ENCODE measurements at places on chromosomes 13 and 19.
A peak's percentile ranks its signal among the peaks of the same experiment; 100 is the strongest.

DNA sequence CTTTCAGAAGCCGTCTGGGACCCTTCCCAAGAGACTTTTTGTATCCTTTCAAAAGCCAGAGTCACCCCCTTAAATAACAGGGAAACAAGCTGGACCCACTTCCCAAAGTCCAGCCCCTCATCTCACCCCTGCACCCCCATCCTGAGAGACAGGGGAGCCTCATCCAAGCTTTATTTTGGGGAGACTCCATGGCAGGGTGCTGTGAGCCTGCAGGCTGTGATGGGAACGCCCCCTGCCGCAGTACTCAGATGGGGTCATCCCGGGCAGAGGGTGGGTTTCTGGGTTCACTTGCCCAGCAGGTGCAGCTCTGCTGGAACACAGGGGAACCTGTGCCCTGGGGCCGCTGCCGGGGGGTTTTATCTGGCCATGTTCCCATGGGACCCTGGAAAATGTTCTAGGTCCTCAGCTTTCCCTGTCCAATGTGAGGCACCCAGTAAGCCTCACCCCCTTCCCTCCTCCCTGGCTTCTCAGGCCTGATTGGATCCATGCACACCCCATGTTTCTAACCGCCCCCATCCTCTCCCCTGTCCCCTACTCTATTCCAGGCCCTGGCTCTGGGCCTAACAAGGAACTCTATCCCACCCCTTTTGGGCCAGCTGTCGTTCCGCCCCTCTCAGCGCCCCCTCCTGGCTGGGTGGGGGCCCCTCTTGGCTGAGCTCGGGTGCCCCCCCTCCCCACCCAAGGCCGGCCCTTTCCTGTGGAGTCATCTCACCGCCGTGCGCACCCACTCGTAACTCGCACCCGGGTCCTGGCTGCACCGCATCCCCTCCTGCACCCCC, 1.0 kb downstream of the HIF3A start:
- no peak for DNase-seq

DNA sequence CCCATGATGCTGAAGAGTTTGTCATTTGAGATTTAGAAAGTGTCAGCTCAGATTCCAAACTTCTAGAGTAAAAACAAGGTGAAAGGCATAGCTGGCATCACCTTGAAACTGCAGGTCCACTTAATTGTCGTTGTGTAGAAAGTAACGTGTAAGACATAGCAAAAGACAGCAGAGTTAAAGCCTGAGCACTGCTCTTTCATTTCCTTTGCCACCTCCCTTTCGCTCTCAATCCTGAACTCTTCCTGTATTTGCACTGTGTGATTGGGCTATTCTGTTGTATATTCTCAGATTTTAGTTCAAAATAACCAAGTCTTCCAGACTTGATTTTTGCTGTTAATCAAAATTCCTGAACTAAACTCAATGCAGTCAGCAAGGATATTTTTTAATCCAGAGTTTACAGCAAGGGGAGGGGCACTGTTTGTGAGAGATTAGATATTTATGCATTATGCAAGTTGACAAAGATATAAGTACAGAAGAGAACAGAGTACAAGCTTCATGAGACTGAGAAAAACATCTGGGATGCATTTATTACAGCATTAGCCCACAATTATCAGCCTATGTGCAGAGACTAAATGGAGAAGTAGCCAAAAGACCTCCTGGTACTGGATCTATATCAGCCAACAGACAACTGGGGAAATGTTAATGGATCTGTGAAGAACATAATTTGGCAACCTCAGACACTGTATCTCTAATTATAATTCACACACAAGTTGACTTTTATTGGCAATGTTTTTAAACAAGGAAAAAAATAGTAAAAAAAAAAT, 328.6 kb downstream of the SUCLA2 start:
- no peak for DNase-seq

DNA sequence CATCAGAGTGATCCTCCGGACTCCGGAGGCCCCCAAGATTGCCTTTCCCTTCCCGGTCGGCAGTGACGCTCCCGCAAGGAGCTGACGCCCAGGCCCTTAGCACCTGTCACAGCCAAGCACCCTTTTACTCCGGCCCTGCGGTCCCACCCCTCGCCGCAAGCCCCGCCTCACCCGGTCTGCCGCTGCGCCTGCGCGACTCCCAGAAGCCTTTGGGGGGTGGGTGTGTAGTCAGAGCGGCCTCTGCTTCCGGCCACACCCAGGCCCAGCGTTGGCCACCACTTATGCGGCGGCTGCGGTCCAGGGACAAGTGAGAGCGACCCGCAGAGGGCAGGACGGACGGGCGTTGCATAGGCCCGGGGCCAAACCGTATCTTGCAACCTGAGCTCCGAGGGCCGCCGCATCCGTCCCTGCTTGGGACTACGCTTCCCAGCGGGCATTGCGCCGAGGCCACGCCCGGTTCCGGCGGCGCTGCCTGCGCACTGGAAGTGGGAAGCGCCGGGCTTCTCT, 441 bp upstream of the ZFP28 start:
- DNase-seq: peak; percentile 78

- DNase-seq: no peak
Measured at GRCh38 chr13:41460074-41460465, 2.7 kb downstream of the RGCC start.

GRCh38 chr19:35038623-35039512, 2.7 kb upstream of the HPN start:
- no peak for DNase-seq

DNA sequence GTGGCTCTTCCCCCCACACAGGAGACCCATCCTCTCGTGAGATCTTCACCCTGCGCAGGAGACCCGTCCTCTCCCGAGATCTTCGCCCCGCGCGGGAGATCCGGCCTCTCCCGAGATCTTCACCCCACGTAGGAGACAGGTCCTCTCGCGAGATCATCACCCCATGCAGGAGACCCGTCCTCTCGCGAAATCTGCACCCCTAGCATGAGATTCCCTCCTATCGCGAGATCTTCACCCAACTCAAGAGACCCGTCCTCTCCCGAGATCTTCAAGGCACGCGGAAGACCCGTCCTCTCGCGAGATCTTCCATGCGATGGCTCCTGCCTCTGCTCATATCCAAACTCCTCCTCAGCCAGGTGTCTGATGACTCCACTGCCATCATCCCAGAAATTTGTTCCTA, 24.3 kb downstream of the LAIR2 start:
- DNase-seq: no peak

DNA sequence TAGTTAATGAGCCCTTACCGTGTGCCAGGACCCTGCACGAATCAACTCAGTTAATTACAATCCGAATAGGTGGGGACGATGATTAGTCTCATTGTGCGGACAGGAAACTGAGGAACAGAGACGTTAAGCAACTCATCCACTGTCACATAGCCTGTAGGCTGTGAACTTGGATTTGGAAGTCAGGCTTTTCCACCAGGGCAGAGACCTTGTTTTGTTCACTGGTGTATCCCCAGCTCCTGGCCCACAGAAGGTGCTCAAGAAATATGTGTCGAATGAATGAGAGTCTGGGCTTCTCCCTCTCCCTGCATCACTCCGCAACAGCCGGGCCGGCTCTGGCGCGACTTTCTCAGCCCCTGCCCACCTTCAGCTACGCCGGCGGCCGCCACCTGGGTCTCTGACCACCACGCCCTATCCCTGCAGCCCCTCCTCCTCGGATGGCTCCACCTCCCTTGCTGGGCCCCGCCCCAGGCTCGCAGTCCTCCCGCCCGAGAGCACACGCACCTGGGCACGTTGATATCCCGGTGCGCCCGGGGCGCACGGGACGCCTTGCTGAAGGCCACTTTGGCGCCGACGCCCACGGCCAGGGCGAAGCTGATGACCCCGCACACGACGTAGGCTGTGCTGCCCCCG, 1.3 kb downstream of the SHISA7 start:
- DNase-seq: no peak

DNA sequence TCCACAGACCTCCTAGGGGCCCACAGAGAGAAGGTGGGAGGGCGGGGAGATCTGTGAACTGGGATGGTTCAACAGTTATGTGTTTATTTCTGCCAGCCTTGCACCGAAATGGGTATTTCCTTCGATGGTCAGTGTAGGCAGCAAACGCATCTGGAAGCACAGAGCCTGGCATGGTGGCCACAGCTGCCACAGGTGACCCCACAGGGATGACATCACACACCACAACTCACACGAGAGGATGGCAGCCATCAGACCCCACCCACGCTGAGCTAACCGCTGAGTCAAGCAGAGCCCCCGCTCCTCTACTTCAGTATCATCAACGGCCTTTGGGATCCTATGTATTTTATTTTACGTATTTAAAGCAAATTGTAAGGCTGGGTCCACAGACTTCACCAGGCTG, 37.4 kb downstream of the NAXD start:
- DNase-seq: no peak

- peak; percentile 67 for DNase-seq
Measured at GRCh38 chr13:25901460-25902376, 150.1 kb downstream of the SHISA2 start.

DNA sequence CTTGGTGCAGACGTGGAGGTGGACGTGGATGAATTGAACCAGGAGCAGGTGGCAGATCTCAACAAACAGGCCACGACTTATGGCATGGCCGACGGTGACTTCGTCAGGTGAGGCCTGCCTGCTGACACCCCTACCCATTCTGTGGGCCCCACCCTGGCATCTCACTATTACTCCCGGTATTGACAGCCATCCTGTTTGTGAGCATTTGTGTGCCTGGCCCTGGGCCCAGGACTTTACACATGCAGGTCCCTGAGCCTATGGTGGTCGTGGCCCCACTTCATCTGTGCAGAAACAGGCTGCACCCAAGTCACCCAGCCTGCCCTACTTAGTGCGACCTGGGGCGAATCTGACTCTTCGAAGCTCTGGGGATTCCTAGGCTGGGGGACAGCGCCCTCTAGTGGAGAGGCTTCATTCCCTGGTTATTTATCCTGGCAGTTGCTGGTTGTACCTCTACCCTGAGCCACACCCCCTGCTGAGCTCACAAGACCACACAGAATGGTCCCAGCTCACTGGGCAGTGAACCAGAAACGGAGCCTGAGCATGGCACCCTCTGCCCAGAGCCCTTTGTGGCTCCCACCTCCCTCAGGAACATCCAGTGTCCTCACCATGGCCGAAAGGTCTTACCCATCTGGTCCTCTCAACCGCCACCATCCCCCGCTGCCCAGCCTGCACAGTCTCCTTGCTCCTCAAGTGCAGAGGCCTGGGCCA, 16.9 kb downstream of the ZNF296 start:
- DNase-seq: peak; percentile 80

GRCh38 chr19:806815-807421, 9.7 kb downstream of the PTBP1 start:
- DNase-seq: no peak

DNA sequence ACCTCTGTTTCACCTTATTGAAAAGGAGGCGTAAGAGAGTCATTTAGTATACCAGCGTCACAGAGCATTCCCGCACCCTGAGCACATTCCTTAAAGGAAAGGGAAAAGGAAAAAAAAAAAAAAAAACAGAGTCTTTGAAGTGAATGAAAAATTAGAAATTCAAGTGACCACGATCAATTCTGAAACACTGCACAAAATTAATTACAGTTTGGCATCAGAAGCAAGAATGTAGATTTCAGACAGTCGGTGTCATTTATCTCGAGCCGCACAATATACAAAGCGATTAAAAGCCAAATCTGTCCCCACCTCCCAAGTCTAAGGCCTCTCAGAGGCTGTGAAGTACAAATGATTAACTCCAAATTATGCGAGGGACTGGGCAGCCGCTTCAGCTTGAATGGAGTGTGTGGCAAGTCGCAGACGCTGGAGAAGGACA, 173.7 kb upstream of the ZNF507 start:
- DNase-seq: no peak

DNA sequence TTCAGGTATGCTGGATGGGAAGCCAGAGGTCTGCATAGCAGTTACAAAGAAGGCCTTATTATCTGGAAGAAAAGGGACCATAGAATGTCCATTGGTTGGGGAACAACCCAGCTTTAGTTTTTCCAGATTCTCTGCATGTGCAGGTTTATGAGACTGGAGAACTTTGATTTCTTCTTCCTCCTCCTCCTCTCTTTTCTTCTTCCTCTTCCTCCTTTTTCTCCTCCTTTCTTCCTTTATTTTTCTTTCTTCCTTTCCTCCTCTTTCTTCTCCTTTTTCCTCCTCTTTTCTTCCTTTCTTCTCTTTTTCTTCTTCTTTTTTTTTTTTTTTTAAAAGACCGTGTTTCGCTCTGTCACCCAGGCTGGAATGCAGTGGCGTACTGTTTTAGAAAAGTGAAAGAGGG, 30.9 kb downstream of the EPN1 start:
- no peak for DNase-seq

GRCh38 chr13:40143106-40143505, 487.6 kb downstream of the COG6 start:
- no peak for DNase-seq

DNA sequence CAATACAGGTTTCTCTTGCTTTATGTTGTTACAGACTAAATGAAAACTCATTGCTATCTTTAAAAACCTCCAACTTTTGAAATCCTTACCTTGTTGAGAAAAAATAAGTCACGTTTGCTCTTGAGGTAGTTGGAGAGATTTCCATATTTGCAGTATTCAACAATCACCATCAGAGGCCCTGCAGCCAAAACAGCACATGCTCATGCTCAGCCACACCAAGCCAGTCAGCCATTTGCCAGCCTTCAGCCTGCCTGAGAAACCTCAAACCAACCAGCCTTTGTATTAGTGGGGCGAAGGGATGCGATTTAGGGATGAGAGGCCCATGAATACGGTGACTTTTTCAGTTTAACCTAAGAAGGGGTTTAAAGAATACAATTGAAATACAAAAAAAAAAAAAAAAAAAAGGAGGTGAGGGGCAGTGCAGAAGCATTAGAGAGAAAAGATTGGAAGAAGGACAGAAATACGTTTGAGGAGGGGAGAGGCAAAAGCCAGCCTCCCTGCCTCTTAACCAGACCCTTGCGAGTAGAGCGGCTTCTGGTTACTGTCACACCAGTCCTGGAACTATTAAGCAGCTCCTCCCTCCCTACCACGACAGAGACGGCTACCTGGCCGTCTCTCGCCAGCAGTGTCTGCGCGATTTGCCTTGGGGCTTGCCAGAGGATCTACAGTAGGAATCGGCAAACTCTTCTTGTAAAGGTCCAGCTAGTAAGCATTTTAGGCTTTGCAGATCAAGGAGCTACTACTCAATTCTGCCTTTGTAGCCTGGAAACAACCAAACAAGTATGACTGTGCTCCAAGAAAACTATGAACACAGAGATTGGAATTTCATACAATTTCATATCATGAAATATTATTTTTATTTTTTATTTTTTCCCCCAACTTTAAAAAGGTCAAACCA, 167.3 kb downstream of the FLT1 start:
- DNase-seq: no peak

DNA sequence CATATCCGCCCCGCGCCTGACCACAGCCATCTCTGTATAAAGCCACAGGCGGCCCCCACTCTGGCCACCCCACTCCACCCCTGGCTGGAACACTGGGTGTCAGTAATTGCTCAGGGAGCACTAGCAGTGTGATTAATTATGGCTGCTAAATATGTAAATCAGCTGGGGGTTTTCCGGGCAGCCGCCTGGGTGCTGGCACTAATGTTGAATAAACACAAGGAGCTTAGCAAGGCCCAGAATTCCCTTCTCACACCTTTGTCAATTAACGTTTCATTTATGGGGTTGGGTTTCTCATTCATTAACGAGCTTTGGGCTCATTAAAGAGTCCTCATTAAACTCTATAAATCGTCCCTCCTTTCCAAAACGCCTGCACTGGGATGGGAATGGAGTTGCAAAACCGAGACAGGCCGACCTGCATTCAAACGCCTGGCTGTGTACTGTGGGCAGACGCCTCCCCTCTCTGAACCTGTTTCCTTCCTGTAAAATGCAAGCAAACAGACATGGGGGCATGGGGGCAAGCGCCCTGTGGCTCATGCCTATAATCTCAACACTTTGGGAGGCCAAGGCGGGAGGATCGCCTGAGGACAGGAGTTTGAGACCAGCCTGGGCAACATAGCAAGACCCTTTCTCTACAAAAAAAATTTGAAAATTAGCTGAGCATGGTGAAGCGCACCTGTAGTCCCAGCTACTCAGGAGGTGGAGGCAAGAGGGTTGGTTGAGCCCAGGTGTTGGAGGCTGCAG, 17.7 kb upstream of the OLFM2 start:
- DNase-seq: no peak
